ENCODE measurements at places on chromosomes 4 and X.

GRCh38 chrX:6674734-6675133, 139.8 kb upstream of the VCX3A start:
- DNase-seq: no peak

- no peak for DNase-seq
Measured at GRCh38 chr4:7753271-7753670, 186.4 kb downstream of the AFAP1 start.

DNA sequence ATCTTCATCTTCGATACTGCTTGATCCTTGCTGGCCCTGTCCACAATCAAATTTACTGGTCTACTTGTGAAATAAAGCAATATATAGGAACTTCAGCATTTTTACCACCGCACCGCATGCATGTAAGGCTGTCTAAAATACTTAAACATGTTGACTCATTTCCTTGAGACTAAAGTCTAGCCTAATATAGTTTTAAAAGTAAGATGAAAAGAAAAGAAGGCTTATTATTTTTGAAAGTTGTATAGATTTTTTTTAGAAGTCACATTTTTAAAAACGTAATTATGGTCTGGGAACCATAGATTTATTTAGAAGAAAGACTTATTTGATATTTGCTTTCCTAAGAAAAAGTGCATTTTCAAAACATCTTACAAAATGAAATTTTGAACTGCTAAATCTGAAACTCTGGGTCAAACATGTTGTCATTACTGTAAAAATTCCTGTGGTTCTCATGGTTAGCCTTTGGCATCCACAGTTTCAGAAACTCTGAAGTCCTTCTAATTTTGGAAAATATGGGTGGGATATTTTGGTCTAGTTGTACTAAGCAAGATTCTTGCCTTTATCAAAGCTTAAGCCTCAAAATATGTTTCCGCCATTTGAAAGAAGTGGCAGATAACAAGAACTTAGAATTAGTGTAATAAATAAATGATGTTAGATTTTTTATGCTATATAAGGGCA, 423.5 kb upstream of the CTSO start:
- DNase-seq: no peak

DNA sequence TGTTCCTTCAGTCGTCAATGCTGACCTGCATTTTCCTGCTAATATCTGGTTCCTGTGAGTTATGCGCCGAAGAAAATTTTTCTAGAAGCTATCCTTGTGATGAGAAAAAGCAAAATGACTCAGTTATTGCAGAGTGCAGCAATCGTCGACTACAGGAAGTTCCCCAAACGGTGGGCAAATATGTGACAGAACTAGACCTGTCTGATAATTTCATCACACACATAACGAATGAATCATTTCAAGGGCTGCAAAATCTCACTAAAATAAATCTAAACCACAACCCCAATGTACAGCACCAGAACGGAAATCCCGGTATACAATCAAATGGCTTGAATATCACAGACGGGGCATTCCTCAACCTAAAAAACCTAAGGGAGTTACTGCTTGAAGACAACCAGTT, 12.6 kb downstream of the TLR8 start:
- no peak for DNase-seq

DNA sequence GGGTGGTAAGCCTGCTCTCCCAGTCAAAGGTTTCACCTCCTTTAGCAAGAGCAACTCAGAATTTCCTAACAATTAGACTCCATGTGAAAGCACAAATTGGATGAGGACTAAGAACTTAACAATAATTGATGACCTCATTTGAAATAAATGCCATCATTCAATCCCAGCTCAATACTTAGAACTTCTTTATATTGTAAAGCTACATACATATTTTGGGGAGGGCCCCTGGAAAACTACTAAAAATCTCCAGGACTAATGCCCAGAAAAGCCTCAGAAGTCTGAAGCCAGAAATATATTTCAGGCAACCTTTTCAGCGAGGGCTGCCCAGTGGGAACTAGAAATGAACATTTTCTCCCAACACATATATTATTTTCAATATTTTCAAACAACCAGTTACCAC, 38.1 kb downstream of the AMOT start:
- DNase-seq: no peak

- no peak for DNase-seq
Measured at GRCh38 chrX:6095469-6095868, 133.2 kb downstream of the NLGN4X start.

- peak; percentile 6 for DNase-seq
Measured at GRCh38 chr4:183443655-183444213, 702 bp upstream of the CDKN2AIP start.

DNA sequence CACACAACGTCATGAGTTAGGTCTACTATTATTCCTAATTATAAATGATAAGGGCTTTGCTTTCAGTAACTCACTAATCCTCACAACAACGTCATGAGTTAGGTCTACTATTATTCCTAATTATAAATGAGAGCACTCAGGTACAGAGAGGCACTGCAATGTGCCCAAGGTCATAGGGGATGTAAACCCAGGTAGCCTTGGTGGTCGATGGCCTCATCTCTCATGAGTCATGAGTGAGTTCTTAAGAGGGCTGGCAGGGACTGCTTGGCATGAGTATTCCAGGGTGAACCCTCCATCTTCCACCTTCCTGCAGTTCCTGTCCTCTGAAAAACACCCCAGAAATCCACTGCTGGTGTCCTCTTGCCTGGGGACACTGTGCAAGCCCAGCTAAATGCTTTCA, 317.1 kb downstream of the STK32B start:
- no peak for DNase-seq

- DNase-seq: no peak
Measured at GRCh38 chr4:94459462-94460161, 7.9 kb downstream of the PDLIM5 start.

GRCh38 chr4:109816082-109816442, 500 bp downstream of the GAR1 start:
- peak; percentile 13 for DNase-seq

- no peak for DNase-seq
Measured at GRCh38 chr4:180281724-180282123, 1961.5 kb upstream of the TENM3 start.

DNA sequence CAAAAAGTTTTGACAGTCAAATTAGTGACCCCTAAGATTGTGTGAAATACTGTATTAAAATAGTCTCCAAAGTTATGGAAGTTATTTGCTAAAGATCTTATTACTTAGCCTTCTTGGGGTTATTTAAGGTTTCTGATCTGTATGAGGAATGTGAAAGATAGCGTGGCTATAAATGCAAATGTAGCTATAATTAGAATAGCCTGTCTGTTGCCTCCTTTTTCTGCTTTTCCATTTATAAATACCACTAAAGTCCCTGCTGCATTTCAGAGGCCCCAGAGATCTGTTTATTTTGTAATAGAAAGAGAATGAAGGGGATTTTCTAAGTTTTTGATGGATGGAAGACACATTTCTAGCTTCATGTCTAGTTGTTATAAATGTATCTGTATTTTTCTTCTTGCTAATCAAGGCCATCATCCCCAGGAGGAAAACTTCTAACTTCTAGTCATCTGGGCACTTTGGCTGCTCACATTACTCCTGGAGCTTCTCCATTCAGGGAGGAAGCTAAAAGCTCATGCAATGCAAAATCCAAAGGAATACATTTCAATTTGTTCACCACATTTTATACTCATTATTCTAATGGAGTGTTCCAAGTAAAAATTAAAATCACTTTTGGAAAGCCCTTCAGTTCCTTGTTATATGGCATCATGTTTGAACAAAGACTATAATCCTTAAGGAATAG, 73.9 kb downstream of the INTS12 start:
- DNase-seq: no peak

GRCh38 chr4:2259541-2260343, 2.2 kb downstream of the MXD4 start:
- no peak for DNase-seq

DNA sequence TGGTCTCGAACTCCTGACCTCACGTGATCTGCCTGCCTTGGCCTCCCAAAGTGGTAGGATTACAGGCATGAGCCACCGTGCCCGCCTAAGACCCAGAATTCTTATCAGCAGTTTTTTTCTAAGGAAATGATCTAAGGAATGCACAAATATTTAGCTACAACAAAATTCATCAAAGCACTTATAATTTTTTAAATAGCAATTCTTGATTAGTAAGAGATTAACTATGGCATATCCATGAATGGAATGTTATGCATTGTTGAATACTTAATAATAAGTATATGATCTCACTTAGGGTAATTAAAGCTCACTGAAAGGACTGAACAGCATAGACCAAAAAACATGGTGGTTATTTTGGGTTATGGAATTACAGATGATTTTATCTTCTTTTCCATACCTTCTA, 18.4 kb downstream of the CENPU start:
- no peak for DNase-seq

DNA sequence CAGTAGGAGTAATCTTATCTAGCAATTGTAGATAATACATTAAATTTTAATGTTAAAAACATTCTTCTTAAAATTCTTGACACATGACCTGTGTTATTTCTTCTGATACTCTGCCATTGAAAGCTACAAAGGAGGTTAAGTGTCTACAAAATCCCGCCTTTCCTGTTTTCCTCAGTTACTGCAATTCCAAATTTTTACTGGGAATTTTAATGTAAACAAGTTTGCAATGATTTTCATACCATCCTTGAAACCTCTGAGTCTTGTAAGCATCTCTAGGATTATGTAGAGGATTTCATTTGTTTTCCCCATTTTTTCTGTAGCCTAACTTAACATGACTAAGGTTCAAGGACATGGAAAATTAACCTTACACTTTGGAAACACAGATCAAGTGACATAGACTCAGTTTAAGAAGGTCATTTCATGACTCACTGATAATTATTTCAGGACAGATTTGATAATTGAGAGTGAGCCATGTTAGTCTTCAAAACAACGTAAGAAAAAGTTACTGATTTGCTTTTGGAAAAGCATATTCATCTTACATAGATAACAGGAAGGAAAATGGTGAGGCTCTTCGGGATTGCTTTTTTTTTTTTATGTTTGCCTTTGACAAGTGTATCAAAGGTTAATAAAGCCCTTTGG, 39.6 kb upstream of the PDLIM5 start:
- DNase-seq: no peak

DNA sequence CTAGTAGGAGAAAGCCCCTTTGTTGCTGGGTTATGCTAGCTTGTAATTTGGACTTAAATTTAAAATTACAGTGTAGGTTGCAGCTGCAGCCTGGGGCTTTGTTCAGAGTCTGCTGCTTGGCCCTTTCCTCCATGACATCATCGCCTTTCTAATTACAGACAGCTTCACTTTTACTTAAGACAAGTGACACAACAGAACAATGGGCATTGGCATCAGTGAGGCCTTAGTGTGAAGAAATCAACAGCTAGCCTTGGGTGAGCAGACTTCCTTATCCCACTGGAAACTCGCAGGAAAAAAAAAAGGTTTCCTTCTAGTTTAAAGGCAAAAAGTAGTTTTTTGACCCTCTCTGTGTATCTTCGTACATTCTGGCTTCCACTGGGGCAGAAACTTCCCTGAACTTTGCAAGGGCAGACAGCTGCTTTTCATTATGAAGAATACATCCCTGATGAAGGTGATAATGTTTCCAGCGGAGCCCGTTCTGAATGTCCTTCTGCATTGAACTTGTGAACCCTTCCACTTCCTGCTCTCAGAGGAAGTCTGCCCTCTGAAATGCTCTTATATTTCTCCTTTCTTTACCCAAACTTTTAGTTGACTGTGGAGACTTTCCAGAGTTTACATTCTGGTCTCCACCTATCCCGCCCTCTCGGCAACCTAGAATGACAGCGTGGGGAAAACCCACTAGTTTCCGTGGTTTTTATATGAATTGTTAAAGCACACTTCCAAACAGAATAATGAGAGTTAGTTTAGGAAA, 123.2 kb upstream of the FAM9C start:
- no peak for DNase-seq

GRCh38 chr4:29199485-29199884, 1520.7 kb upstream of the PCDH7 start:
- DNase-seq: no peak

GRCh38 chr4:108547682-108548081, 72.7 kb upstream of the RPL34 start:
- no peak for DNase-seq

DNA sequence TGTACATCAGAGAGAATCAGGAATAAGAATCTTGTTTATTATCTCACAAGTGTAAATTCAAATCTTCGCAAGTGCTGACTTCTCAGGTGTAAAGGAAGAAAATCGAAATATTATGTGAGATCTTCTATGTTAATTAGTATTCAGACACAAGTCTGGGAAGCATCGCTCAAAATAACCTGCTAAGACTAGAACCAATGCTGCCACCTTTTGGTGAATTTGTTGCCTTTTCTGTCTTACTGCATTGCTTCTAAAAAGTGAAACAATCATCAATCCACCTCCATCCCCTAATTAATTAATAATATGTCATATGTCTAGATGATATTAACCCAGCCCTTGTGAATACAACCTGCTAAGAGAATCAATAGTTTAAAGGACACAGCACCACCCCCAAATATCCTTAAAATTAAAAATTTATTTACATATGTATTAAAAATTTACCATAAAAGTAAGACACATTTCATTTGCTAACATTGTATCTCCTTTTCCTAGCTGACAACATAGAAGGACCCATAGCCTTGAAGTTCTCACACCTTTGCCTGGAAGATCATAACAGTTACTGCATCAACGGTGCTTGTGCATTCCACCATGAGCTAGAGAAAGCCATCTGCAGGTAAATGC, 3.5 kb downstream of the EPGN start:
- DNase-seq: no peak

- DNase-seq: no peak
Measured at GRCh38 chr4:84677093-84677492, 94.2 kb downstream of the CDS1 start.

DNA sequence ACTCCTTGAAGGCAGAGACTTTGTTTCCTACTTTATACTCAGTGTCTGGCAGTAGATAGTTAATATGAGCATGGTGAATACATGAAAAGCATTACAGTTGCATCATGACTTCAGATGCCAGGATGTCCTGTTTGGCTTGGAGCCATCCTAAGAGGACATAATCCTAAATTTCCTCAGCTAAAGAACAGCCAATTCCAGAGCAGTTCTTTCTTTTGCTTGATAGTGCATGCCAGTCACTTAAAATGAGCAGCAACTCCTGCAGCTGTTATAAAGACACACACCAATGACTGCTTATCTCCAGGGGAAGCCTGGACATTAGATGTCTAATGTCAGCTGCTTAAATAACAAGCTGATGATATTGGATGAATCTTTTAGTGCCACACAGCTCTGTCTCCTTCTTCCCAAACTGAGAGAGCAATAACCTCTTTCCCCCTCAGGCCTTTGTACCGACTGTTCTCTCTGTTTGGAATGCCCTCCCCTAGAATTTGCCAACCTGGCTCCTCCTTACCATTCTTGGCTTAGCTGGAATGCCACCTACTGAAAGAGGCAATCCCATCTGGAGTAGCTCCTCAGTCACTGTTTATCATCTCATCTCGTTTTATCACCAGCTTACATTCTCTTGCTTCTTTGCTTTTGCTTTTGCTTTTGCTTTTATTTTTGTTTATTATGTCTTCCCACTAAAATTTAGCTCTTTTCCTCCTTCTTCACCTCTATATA, 100.8 kb upstream of the USP38 start:
- DNase-seq: no peak

Data from stimulated activated CD8-positive, alpha-beta memory T cell treated with anti-CD3 and anti-CD28 coated beads, Interleukin-2, amount 100 ng/mL, for 1 hour (primary cell).